Glutamatergic neuron (in vitro differentiated cells): ENCODE measurements at places on chromosomes 2 and 18. TPM values are rescaled to one million over a fixed set of nuclear protein-coding genes. Genes with fewer than 3 reads are reported as not detected.

Gene TNS1
- total RNA-seq, result 3.2 TPM

Gene DOK6
- total RNA-seq, result 19.7 TPM

Gene SCN3A
- 22.2 TPM for total RNA-seq

Gene RAX
- total RNA-seq, result not detected

Gene RGPD8
- total RNA-seq, result 29.3 TPM

Gene SERPINB13
- total RNA-seq, result not detected

- no peak for DNase-seq
Measured at GRCh38 chr2:123732563-123732962, 292.5 kb upstream of the CNTNAP5 start.

- no peak for DNase-seq
Measured at GRCh38 chr2:73986085-73986681, 1.5 kb downstream of the TET3 start.

DNA sequence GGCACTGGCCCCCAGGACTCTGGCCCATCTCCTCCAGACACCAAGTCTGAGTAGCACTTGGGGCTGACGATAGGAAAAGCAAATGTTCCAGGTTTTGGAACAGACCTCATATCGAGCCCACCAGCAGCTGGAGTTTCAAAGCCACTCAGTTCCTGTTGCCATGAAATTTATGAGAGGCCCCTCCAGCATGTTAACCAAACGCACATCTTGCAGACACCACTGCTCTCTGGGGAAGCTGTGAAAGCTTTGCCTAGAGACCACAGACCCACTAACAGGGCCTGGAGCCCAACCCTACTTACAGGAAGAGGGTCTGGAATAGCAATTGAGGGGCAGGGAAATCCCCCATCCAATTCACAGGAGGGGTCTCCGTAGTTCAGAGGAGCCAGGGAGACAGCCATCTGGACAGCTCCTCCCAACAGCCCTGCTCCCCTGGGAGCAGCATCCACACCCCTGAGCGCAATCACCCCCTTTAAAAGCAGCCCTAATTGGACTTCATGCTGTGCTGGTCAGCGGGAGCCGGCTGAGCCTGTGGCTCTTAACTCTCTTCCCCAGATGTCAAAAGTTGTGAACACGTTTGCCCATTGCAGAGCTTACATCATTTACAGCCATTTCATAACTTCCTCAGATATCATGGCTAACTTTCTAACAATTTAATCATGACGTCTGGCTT, 81.3 kb downstream of the TGFA start:
- DNase-seq, result peak; percentile 60

- no peak for DNase-seq
Measured at GRCh38 chr18:5903386-5903785, 8.1 kb upstream of the TMEM200C start.

GRCh38 chr2:8252997-8253694, 428.7 kb upstream of the ID2 start:
- peak; percentile 57 for DNase-seq

DNA sequence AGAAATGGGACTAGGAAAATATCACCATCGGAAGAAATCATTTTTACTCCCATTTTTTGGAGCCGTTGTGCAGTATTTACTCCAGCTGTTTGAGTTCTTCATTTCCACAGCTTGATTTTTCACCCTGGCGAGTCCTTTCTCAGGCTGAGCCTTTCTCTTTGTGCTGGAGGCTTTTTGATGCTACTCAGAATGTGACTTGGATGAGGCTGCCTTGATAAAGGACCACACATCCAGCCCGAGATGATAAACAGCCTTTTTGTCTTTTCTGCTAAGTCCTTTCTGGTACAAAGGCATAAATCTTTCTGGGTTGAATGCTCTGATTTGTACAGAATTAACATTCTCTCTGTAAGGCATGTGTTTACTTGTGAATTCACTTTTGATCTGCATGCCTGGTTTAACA, 17.6 kb upstream of the CTDP1 start:
- no peak for DNase-seq

DNA sequence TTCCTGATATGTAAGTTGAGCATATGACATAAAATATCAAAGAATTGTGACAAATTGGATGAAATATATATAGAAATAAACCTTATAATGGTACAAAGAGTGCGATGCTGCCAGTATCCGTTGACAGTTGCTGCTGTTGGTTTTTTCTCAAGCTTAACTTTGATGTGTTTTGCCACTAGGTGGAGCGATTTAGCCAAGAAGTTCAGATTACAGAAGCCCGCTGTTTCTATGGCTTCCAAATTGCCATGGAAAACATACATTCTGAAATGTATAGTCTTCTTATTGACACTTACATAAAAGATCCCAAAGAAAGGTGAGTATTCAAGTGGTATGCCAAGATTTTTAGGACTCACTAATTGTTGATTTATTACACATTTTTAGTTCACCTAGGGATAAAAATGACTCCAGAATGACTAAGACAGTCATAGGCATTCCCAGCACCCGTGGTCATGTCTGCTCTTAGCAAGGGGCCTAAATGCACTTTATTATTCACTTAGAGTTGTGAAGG, 2.1 kb downstream of the RRM2 start:
- DNase-seq, result no peak

- no peak for DNase-seq
Measured at GRCh38 chr18:6992761-6993160, 124.8 kb downstream of the LAMA1 start.

GRCh38 chr2:111673526-111673925, 210.5 kb downstream of the ANAPC1 start:
- no peak for DNase-seq

- DNase-seq, result no peak
Measured at GRCh38 chr18:55511277-55511676, 76.7 kb downstream of the TCF4 start.

DNA sequence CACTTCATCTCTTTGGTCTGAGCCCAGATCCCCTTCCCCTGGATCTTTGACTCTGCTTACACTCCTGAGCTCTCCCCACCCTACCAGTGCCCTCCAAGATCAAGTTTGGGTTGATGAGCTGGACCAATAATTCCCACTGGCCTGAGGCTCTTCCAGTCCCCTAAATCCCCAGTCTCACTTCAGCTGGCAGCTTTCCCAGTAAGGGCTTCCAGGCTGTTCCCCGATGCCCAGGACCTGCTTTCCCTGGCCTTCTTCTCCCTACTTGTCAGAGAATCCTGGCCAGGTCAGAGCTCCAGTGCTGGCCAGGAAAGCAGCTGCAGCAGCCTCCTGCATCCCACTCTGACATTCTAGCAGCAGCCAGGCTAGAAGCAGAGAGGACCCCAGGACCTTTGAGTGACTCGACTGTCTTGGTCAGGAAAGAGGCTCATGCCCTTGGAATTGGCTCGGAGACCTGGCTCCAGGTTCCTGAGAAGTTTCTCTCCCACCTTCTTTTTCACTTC, 3.5 kb downstream of the WNT6 start:
- no peak for DNase-seq

DNA sequence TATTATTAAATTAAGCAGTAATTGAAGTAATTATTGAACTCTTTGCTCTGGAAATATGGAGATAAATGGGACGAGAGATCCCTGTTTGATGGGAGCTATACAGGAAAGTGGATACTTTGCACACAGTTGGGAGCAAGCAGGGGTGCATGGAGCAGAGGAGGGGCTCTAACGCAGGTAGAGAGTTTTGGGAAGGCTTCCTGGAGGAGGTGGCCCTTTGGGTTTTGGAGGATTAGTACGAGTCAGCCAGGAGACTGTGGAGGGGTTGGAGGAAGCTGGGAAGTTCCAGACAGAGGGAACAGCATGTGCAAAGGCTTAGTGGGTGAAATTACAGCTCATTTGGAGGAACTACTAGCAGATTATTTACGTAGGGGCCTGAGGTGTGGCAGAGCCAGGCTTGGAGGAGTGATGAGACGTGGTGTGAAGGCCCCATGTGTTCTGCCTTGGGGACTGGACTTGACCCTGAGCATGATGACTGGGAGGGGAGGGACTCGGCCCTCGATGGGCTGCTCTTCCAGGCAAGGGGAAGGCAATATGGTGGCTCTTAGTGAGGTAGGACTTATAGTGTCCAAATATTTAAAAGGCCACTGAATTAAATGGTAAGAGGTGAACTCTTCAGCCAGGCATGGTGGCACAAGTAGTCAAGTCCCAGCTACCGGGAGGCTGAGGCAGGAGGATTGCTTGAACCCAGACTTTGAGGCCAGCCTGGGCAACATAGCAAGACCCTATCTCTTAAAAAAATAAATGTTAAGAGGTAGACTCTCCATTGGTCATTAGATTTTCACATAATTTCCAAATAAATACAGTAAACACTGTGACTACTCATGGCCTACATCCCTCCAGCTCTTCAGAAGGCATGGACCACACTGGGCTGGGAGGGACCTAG, 30.2 kb downstream of the GREB1 start:
- no peak for DNase-seq

- no peak for DNase-seq
Measured at GRCh38 chr2:217051416-217051815, 191.6 kb upstream of the TNP1 start.

DNA sequence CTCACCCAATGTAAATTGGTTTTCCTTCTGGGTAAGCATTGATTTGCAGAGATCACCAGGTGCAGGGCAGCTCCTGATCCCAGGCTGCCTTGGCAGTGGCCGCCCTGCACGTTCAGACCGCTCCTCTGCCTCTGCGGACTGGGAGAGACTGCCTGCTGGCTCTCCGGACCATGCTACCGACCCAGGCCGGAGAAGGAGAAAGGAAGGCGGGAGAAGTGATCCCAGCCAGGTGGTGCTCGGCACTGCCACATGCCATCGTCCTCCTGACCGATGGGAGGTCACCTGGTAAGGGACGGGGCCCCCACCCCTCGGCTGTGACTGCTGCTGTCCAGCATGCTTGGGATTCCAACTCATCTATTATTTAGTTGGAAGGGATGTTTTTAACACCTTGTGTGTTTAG, 108.1 kb upstream of the POU3F3 start:
- no peak for DNase-seq

- DNase-seq, result no peak
Measured at GRCh38 chr2:181250691-181251090, 206.5 kb upstream of the ITGA4 start.

DNA sequence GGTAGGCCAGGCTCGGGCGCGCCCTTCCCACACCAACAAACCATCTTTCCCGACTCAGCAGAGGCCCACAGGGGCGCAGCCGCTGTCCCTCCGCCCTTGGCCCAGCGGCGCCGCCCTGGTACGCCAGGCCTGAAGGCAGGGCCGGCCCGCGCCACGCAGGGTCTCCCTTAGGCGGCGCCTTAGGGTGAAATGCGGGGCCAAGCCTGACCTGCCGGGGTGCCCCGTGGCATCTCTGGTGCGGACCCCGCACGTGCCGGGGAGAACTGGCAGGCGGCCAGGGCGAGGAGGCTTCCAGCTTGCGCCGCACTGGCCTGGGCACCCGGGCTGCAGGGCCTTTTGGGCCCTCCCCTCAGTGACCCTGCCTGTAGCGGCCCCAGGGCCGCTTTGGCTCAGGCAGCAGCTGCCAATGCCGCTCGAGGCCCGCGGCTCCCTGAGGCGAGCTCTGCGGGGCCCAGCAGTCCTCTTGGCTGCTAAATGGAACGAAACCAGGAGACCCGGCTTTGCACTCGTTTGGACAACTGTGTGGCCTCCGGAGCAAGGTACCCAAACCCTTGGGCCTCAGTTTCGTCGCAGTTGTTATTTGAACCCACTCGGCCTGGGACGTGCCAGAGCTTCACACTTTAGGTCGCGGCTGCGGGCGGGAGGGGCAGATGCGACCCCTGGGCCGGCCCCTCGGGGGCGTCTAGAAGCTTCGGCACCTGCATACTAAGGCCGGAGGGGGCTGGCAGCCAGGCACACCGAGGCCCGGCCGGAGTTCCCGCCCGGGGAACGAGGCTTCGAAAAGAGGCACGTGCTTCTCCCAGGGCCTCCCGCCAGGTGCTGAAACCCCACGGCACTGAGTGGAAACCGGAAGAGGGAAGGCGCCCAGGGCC, 8.5 kb downstream of the OTX1 start:
- peak; percentile 60 for DNase-seq

DNA sequence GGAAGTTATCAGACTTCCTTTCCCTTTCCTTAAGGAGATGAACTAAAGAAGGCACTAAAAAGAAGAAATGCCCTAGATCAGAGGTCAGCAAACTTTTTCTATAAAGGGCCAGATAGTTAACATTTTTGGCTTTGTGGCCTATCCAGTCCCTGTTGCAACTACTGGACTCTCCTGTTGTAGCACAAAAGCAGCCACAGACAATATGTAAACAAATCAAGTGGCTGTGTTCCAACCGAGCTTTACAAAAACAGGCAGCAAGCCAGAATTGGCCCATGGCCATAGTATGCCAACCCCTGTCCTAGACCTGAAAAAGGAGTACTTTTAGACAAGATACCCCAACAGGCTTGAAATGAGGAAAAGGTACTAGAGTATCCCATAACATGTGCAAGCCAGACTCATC, 10.9 kb downstream of the NHEJ1 start:
- DNase-seq, result no peak
